ENCODE measurements at places on chromosomes 7 and 10.

GRCh38 chr10:101207026-101207425 is 22.2 kb downstream of the LBX1 start:
- DNase-seq: no peak

DNA sequence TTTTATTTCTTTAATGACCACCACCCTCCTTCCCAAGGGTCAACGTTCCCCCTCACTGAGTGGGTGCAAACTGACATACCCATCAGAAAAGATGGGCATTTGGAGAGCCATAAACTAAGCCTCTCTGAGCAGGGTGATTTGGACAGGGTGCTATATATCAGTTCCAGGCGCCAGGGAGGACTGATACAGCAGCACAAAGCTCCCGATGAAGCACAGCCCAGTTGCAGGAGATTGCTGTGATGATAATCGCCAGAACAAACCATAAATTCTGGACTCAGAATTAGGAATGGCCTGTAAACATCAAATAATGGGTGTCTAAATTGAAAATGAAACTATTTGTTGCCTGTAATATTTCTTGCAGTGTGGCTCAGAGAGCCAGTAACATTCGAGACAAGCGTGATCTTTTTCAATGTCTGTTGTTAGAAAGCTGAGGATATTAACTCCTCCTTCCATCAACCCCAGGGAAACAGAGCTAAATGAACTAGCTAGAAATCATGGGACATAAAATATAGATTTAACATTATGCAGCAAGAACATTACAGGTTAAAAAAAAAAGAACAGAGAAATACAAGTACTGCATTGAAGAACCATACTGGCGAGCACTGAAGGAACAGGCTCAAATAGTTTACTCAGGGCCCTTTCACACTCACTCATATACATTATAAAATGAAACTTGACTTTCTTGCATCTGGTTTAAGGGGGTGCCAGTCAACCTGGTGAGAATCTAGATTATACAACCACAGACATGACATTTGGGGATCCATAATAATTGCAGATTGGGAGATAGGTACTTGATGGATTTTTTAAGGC is 137.5 kb upstream of the LRRTM3 start:
- no peak for DNase-seq

GRCh38 chr7:13061115-13061514 is 373.7 kb downstream of the ARL4A start:
- DNase-seq: no peak

GRCh38 chr7:50662041-50662694 is 97.0 kb upstream of the DDC start:
- DNase-seq: no peak

GRCh38 chr7:85833066-85833465 is 646.2 kb upstream of the SEMA3D start:
- DNase-seq: no peak

GRCh38 chr7:48285373-48285772 is 114.1 kb downstream of the ABCA13 start:
- DNase-seq: no peak

DNA sequence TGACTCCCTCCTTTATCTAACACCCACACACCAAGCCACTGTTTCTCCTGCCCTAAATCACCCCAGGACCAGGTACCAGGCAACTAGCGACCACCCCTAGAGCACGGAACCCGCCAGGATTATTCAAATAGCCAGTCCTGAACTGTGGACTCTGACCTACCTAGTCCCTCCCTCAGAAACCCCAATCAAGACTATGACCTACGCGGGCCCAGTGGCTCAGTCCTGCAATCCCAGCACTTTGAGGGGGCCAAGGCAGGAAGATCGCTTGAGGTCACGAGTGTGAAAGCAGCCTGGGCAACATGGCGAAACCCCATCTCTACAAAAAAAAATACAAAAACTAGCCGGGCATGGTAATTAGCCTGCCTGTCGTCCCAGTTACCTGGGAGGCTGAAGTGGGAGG is 232.8 kb upstream of the FOXK1 start:
- no peak for DNase-seq

DNA sequence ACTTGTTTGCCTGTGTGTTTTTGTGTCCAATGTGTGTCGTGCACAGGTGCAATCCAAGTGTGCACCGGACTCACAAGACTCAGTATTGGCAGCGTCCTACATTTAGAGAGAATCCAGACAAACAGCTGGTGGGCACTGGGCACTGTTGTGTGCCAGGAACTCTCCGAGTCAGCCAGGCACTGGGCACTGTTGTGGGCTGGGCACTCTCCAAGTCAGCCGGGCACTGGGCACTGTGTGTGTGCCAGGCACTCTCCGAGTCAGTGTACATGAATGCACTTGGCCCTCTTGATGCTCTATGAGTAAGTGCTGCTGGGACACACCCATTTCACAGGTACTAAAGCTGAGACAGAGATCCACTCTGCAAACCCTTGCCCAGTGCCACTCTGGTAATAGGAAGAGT is 303.5 kb downstream of the PTPRN2 start:
- DNase-seq: no peak
